NCI-H2081 treated with DMSO at 0.1 percent for 48 hours (cell line): ENCODE measurements at places on chromosomes 7 and 10.

- no peak for DNase-seq
Measured at GRCh38 chr7:101936611-101937231, 119.3 kb downstream of the CUX1 start.

- no peak for DNase-seq
Measured at GRCh38 chr7:40474790-40475680, 340.2 kb downstream of the SUGCT start.

GRCh38 chr10:6239213-6239991 is 36.7 kb downstream of the PFKFB3 start:
- no peak for DNase-seq

DNA sequence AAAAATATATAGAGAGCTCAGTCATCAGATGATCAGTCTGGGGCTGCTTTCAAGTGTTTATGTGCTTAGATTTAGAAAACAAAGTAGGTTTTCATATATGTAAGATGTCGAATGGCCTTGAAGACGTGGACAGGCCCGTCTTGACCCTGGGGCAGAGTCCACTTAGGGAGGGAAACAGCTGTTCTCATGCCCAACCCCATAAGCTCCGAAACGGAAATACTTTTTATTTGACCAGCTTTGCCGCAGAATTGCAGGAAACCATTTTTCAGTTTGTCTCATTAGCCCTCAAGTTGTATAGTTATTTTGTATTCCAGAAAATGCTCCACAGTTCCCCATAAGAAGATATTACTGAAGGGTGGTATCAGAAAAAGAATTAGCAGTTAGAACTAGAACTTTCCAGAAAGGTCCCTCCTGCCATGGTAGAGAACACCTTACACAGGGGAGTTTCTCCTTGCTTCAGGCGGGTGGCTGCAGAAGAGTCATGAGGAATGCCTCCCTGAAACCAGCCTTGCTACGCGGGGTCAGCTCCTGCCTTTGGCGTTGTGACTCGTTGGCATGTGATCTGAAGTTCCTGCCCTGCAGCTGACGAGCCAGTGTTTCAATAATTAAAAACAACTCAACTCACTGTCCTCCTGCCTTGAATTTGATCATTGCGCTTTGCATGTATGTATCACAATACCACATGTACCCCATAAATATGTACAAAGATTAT is 192.7 kb downstream of the CELF2 start:
- DNase-seq, result no peak

GRCh38 chr10:95295031-95295755 is 4.4 kb upstream of the PDLIM1 start:
- no peak for DNase-seq

- no peak for DNase-seq
Measured at GRCh38 chr10:131312478-131312836, 936 bp upstream of the TCERG1L start.

GRCh38 chr7:109003742-109004141 is 434.1 kb downstream of the DNAJB9 start:
- DNase-seq, result no peak

DNA sequence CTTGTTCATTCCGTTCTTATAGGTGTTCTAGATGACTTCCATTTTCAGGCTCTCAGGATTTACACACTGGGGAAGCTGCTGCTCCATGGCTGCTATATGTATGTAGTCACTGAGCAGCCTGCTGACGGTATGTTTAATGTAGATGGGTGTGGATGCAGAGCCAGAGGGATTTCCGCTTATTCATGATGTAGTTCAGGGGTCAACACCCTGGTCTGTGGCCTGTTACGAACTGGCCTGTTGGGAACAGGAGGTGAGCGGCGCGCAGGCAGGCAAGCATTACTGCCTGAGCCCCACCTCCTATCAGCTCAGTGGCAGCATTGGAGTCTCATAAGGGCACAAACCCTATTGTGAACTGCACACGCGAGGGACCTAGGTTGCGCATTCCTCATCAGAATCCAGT is 33.9 kb downstream of the DNAJB6 start:
- DNase-seq, result no peak

GRCh38 chr7:111734954-111735660 is 172.8 kb upstream of the IMMP2L start:
- DNase-seq, result no peak

- DNase-seq, result no peak
Measured at GRCh38 chr7:94656925-94657731, 1.2 kb upstream of the SGCE start.

DNA sequence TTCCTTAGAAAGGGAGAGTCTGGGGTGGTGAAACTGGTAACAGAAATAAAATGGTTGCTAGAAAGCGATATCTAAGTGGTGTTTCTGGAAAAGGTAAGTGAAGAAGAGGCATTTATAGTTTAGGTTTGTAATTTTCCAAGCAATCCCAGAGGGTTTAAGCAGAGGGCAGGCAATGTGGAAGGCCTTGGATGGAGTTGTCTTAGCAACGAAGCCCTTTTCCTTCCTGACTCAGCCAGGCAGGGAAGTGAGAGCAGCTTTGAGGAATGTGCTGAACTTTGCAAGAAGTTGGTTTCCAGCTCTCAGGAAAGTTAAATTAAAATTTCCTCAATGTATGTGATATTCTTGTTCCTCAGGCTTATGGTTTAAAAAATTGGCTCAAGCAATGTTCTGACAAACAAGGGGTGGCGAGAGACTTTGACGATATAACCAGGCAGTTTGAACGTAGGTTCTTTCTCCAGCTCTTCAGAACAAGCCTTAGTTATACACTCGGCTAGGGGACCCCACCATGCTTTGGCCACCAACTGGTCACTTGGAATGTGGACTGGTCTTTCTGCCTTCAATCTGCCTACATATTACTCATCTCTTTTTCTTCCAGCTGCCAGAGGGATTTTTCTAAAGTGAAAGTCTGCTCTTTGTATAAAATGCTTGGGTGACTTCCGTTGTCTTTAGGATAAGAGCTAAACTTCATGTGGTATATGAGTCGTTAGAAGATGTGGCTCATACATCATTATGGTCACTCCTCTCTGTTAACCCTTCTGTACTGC is 66.9 kb upstream of the SLC25A13 start:
- DNase-seq, result no peak

- DNase-seq, result no peak
Measured at GRCh38 chr7:26292768-26293560, 1.3 kb downstream of the SNX10 start.

GRCh38 chr7:55060636-55061022 is 41.8 kb downstream of the EGFR start:
- DNase-seq, result no peak

GRCh38 chr7:158209435-158209834 is 378.2 kb downstream of the PTPRN2 start:
- DNase-seq, result no peak

- no peak for DNase-seq
Measured at GRCh38 chr7:65453341-65454030, 79.8 kb downstream of the ZNF92 start.

GRCh38 chr7:21572331-21573313 is 29.8 kb downstream of the DNAH11 start:
- no peak for DNase-seq

- DNase-seq, result no peak
Measured at GRCh38 chr7:66970310-66970709, 25.1 kb downstream of the SBDS start.

DNA sequence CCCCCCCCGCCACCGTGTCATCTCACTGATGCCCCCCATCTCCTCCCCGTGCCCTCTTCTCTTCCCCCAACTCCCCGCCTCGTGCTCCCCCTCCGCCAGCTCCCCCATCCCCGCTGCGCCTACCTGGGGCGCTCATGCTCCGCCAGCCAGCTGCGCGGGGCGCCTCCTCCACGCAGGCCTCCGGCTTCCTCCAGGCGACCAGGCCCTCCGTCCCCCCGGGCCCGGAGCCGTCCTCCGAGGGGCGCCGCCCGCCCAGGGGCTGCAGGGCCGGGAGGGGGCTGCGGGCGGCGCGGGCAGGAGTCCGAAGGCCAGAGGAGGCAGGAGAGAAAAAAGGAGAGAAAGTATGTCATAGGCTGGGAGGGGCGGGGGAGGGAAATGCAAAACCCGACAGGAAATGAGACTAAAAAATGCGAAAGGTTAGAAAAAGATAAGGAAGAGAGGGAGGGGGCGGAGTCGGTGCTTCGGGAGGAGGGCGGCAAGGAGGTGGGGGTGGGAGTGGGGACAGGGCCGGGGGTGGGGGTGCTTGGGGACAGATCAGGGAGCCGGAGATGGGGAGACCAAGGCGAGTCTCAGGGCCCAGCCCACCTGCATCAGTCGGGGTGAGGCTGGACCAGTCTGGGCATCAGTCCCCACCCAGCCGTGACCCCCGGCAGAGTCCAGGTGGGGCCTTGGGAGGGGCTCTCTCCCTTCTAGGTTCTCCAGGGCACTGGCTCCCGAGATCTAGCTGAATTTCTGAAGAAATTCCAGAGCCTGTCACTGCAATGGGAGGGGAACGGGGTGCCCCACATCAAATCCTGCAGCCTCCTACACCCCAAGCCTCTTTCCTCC is at the start of gene CARD11:
Gene CARD11 (minus strand): TSS at position 324 of the 828 bp plus-strand sequence. CDS start 85,361 bp downstream, outside the sequence.
- no peak for DNase-seq

- DNase-seq, result no peak
Measured at GRCh38 chr10:110497438-110498086, at the start of gene DUSP5. TSS of gene DUSP5 (plus strand) at chr10:110497907. CDS start at chr10:110498122, 215 bp downstream.

DNA sequence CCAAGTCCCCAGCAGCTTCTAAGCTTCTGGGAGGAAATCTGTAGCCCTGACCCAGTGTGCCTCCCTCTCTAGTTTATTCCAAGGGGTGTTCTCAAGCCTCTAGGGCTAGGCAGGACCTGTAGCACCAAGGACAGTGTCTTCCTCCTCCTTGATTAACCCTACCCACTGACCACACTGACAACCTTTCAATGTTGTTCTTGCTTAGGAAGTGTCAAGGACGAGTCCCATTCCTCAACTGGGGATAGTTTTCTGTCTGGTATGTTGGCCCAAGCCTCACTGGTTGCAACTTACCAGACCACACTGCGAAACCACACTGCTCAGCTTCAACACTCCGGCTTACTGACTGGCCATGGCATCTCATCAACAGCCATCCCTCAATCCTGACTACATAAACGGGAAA is 100.0 kb downstream of the RNF216 start:
- DNase-seq, result no peak

GRCh38 chr10:74133923-74134820 is 16.5 kb downstream of the AP3M1 start:
- DNase-seq, result peak; percentile 50

GRCh38 chr7:101186844-101187428 is 6.8 kb upstream of the NAT16 start:
- no peak for DNase-seq

DNA sequence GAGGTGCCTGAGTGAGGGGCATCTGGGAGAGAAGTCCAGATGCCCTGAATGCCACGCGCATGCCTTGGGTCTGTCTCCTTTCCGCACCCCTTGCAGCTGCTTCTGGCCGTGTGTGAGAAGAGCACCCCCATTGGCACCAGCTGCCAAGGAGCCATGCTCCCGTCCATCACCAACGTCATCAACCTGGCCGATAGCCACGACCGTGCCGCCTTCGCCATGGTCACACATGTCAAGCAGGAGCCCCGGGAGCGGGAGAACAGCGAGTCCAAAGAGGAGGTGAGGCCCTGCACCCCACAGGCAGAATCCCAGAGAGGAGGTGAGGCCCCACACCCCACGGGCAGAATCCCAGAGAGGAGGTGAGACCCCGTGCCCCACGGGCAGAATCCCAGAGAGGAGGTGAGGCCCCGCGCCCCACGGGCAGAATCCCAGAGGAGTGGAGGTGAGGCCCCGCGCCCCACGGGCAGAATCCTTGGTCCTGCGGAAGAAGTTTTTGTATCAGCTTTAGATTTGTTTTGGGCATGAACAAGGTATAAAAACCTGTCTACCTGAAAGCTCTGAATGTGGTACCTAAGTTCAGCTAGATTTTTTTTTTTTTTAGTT is 91.8 kb downstream of the TRRAP start:
- DNase-seq, result no peak

GRCh38 chr10:11225935-11226334 is 208.3 kb downstream of the CELF2 start:
- no peak for DNase-seq

GRCh38 chr7:76231583-76231982 is 29.9 kb downstream of the SRRM3 start:
- no peak for DNase-seq

- DNase-seq, result no peak
Measured at GRCh38 chr10:77179015-77179695, 458.5 kb downstream of the KCNMA1 start.

DNA sequence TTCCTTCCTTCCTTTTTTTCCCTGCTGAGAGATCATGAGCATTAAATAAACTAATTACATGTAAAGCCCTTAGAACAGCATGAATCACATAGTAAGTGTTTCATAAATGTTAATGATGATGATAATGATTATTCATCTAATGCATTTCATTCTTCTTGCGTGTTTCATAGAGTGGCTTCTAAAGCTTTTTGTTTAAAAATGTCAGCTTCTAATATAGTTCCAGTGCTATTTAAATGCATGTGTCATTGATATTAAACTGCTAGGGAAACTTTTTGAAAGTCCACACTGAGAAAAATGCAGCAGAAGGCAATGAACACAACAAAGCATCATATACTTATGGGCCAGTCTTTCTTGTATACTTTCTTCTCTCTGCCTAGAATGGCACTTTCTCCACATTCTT is 894.8 kb downstream of the REEP3 start:
- no peak for DNase-seq

DNA sequence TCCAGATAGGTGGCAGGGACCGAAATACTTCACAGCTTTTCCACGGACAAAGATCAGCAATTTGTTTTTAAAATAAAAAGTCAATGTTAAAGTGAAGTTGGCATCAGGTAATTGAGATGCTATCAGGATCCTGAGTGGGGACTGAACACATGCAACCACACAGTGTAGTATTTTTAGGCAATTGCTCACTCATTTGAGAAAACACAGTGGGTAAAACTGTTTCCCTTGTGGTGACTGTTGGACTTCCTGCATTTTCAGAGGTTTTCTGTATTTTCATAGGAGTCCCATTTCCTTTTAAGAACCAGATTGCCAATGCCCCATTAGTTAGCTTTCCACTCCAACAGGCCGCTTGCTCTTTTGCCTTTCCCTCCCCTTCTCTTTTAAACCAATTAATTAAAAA is 159.5 kb upstream of the ZNF32 start:
- no peak for DNase-seq

GRCh38 chr7:155721056-155721455 is 76.6 kb downstream of the RBM33 start:
- no peak for DNase-seq

GRCh38 chr10:66259836-66260235 is 666.0 kb upstream of the LRRTM3 start:
- DNase-seq, result no peak

DNA sequence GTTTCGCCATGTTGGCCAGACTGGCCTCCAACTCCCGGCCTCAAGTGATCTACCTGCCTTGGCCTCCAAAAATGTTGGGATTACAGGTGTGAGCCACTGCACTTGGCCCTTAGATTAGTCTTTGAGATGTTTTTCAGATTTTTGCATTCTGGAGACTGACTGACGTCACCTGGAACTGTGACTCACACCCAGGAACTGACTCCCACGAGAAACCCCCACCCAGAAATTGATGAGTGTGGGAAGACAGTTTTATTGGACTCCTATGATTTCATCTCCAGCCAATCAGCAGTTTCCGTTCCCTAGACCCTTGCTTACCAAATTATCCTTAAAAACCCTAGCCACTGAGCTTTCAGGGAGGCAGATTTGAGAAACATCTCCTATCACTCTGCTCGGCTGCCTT is 867.3 kb downstream of the TYW1 start:
- DNase-seq, result no peak
